ENCODE measurements at places on chromosomes 5 and 9.

GRCh38 chr9:25415718-25416117, 262.5 kb downstream of the TUSC1 start:
- DNase-seq, result no peak

DNA sequence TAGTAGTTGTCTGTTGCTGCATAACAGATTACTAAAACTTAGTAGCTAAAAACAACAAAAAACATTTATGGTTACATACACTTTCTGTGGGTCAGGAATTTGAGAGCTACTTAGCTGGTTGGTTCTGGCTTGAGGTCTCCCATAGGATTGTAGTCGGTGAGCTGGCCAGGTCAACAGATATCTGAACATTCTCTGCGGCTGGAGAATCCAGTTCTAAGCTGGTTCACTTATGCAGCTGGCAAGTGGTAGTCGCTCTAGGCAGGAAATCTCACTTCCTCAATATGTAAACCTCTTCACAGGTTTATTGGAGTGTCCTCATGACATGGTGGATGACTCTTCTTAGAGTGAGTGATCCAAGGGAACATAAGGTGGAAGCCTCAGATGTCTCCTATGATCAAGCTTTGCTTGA, 65.7 kb upstream of the TNFAIP8 start:
- DNase-seq, result no peak

DNA sequence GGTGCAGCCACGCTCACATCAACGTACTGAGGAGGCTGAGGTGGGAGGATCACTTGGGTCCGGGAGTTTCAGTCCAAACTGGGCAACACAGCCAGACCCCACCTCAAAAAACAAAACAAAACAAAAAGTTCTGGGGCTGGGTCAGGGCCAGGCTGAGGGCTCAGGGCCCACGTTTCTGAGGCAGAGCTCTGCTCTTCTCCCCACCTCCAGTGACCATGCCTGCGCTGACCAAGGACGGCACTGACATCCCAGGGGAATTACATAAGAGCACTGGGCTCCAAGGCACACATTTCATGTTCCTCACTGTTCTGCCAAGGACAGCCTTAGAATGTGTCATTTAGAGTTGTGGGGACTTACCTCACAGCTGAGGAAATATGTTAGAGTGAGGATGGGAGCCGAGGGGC, 40.4 kb upstream of the TESK1 start:
- DNase-seq, result no peak

- DNase-seq, result no peak
Observed at GRCh38 chr5:84168841-84169240, 215.8 kb downstream of the EDIL3 start.

DNA sequence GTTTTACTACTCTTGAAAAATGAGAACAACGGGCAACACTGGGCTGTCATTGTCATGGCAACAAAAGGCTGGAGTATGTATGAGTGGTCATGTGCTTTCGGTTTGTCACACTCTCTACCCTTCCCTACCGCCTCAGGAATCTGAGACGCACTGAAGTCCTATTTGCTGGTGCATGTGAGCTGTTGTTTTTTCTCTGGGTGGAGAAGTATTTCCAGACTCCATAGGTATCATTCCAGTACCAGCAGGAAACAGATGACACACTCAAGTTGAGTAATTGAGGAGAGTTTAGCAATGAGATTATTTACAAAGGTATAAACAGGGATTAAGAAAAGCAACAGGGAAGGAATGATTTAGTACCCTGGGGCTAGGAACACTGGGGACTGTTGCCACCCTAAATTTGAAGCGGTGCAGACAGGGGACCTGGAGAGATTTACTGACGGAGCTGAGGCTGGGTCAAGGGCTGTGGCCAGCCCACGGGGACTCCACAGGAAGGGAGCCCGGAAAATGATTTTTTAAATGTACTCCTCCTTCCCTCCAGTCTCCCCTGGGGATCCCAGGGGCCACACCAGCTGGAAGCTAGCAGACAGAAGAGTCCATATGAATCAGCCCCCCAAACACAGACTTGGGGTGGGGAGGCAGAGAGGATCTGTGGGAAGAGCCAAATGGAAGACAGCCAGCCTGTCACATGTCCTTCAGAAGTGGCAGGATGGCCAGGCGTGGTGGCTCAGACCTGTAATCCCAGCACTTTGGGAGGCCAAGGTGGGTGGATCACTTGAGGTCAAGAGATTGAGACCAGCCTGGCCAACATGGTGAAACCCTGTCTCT, 13.2 kb upstream of the ZBTB43 start:
- peak; percentile 71 for DNase-seq

DNA sequence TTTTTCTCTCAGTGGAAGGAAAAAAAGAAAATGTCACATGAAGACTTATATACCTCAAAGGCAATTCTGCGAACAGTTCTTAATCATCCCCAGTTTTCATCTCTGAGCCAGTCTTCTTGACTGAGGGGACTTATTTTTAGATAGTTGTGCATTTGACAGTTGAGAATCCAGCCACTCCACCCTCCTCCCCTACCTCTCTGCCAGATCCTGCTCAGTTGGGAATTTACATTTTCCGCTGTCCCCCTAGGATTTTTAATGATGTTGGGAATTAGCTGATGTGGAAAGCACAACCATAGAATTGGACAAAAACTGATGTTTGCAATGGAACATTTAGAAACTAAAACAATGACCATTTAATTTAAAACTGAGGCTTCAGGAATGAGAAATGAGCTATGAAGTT, 194.3 kb upstream of the PIK3R1 start:
- DNase-seq, result no peak

GRCh38 chr5:142082182-142082781, 26.3 kb upstream of the NDFIP1 start:
- no peak for DNase-seq

DNA sequence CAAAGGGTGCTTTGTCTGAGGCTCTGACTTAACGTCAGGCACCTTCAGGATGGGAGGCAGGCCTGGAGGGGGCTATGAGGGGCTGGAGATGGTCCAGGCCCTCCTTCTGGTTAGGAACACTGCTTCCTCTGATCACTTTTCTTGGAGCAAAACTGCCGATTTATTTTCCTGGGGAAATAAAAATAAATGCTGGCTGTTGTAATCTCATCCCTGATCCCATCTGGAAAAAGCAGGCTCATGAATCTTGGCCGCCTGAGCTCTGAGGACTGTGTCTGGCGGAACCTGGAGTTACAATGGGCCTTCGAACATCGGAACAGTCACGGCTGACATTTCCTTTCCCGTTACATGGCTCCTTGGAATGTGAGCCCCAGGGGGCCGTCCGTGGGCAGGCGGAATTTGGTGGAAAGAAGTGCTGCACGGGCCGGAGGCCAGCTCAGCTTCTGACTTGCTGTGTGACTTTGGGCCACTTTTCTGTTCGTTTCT, 157.8 kb downstream of the RGS3 start:
- DNase-seq, result no peak

DNA sequence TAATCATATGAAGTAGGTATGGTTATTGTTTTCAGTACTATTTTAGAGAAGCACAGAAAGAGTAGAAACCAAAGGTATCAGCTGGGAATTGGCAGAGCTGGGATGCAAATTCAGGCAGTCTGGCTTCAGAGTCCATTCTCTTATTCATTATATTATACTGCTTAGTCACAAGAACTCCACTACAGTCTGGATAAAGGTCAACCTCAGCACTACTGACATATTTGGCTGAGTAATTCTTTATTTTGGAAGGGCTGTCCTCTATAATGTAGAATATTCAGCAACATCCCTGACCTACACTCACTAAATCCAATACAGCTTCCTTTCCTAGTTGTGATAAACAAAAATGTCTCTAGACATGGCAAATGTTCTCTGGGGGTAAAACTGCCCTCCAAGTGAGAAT, 37.6 kb downstream of the PTGER4 start:
- DNase-seq, result no peak

DNA sequence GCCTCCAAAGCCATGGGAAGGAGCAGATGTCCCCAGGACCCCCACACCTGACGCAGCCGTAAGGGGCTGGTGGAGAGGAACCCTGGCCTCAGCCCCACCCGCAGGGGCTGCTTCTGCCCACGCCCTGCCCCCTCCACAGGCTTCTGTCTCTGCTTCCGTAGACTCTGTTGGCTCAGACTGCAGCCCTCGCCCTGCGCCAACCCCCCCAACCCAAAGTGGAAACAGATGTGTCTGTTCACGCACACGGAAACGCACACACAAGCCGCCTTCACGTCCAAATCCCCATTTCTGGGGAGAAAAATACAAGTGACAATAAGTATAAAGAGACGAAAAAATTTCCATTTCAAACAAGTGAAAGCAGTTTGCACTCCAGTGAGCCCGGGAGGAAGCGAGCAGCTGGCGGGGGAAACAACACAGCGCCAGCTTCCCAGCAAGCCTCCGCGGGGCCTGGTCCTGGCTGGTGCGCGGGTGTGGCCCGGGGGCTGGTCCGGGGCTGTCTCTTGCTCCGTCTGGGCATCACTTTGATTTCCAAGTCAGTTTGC, 32.6 kb upstream of the RXRA start:
- no peak for DNase-seq

GRCh38 chr9:91815896-91816295, 134.1 kb downstream of the ROR2 start:
- no peak for DNase-seq

DNA sequence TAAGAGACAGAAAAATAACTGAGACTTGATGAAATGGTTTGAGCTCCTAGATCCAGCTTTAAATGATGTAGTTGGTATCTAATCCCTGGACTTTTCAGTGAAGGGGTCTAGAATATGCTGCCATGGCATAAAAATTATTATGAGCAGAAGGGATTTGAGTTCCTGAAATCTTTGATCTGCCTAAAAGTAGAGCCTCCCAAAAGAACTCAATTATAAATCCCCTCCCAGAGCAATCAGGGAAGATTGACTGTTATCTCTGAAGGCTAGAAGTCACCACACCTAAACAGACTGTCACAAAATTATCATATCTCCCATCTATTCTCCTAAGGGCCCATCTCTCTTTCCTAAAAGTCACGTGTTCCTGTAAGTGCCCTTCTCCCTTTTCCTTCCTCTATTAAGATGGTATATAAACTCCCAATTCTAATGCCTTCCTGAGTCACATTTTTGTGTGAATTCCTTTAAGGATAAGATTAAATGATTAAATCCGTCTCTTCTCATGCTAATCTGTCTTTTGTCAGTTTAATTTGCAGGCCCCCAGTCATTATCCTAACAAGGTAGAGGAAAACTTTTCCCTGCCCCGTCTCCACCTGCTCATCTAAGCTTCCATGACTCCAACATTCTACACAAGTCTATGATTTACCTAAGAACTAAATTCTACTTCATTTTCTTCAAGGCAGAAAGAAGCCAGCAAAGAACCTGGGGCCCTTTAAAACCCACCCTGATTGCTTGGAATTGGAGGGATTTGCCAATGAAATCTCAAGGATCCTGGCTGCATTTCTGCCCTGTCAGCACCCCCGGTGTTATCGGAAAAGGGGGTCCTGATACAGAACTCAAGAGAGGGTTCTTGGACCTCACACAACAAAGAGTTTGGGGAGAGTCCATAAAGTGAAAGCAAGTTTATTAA, 47.1 kb upstream of the PWWP2A start:
- no peak for DNase-seq

GRCh38 chr5:114780290-114780689, 389.4 kb downstream of the TRIM36 start:
- no peak for DNase-seq

GRCh38 chr5:134911285-134912206, 6.6 kb downstream of the PCBD2 start:
- no peak for DNase-seq

GRCh38 chr9:90607701-90608516, 34.7 kb downstream of the DIRAS2 start:
- DNase-seq, result peak; percentile 34

- DNase-seq, result no peak
Observed at GRCh38 chr9:12538842-12539579, 154.2 kb upstream of the TYRP1 start.

- DNase-seq, result peak; percentile 96
Observed at GRCh38 chr9:112867275-112867991, 23.2 kb downstream of the SLC46A2 start.

- no peak for DNase-seq
Observed at GRCh38 chr5:56468277-56468676, 235.1 kb upstream of the ANKRD55 start.

- DNase-seq, result no peak
Observed at GRCh38 chr5:32020271-32020670, 153.8 kb downstream of the GOLPH3 start.

GRCh38 chr5:109907731-109908130, 218.0 kb downstream of the MAN2A1 start:
- no peak for DNase-seq

DNA sequence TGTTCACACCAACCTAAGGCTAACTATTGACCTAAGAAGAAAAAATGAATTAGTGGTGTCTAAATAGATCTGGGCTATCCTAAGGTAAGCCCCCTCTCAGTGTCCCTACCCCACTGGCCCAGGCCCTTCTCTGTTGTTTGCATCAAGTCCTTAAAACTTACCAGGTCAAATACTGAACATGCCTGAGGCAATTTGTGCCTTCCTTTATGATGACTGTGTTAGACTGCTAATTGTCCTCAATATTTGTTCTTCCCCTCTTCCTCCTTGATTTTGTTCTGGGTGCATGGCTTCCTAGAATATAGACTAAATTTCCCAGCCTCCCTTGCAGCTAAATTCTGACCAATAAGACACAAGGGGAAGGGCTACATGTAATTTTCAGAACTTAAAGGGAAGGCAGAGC, 199.9 kb downstream of the ADAMTS12 start:
- DNase-seq, result no peak
